ENCODE measurements at places on chromosomes 1 and 21. TPM values are rescaled to one million over a fixed set of nuclear protein-coding genes. Genes with fewer than 3 reads are reported as not detected.

The C1QTNF12 gene
- 3.4 TPM for total RNA-seq

The CRTC2 gene
- total RNA-seq, result 18.5 TPM

The DCDC2B gene
- not detected for total RNA-seq

DNA sequence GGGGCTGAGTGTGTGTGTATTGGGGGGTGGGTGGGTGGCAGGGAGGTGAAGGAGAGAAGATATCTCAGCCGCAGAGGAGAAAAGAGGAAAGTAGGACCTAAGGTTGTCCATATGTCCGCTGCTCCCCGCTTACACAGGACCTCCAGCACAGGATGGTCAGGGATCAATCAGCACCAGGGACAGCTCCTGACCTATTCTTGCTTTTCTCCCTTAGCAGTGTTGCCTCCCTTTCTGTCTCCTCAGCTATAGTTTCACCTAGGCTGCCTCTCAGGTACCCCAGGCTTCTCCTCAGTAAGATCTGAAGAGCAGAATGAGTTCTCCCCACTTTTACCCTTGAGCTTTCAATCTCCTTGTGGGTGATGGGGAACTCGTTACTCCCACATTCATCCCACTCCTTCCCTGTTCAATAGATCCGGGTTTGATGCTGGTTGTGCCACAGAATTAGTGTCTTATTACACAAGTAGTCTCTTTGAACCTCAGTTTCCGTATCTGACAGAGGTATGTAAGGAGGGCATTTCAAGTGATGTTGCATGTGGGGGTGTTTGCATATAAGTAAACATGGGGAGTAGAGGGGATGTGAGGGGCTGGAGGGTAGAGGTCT is 1.4 kb upstream of the DPH2 start:
- H3K36me3 ChIP-seq, result no peaks in the 10 kb centered on the region
- no peaks in the 10 kb centered on the region for H3K27me3 ChIP-seq
- peaks cover 6% of the 10 kb centered on the region for H3K4me1 ChIP-seq
- no peak for DNase-seq

The LENEP gene
- total RNA-seq, result not detected

- H3K27ac ChIP-seq, result no peak overlapping the region
- no peak for DNase-seq
- no peaks in the 10 kb centered on the region for H3K27me3 ChIP-seq
- no peaks in the 10 kb centered on the region for H3K4me1 ChIP-seq
- H3K4me3 ChIP-seq, result no peak overlapping the region
Observed at GRCh38 chr21:36661511-36662309, 37.2 kb upstream of the SIM2 start.

DNA sequence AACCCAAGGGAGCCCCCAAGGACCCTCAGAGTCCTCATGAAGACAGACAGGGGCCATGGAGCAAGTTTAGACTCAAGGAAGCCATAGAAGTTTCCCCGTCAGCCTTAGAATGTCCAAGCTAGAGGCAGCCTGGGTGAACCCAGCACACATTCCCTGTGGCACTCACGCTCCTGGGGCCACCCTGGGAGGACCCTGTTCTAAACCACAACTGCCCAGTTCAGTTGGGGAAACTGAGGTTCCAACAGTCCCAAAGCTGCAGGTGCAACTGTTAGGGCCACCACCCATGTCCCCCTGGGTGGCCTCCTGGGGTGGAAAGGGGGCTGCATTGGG is 9.3 kb downstream of the WNT3A start:
- H3K36me3 ChIP-seq, result no peaks in the 10 kb centered on the region
- H3K27me3 ChIP-seq, result no peaks in the 10 kb centered on the region

GRCh38 chr1:157671895-157672294 is 28.7 kb downstream of the FCRL3 start:
- no peaks in the 10 kb centered on the region for H3K4me1 ChIP-seq
- H3K36me3 ChIP-seq, result no peaks in the 10 kb centered on the region
- DNase-seq, result no peak
- no peak overlapping the region for H3K4me3 ChIP-seq
- H3K27ac ChIP-seq, result no peak overlapping the region

The WNT9A gene
- 2.0 TPM for total RNA-seq

- H3K27me3 ChIP-seq, result peaks cover 25% of the 10 kb centered on the region
- H3K4me1 ChIP-seq, result no peaks in the 10 kb centered on the region
- peak within 1 kb of the TSS; percentile 24 for H3K4me3 ChIP-seq
- no peak for DNase-seq
- H3K36me3 ChIP-seq, result no peaks in the 10 kb centered on the region
- no peak within 1 kb of the TSS for H3K27ac ChIP-seq
Observed at GRCh38 chr1:37634244-37634991, at the start of gene RSPO1. TSS of gene RSPO1 (minus strand) at chr1:37634892. CDS start at chr1:37629661, 5,231 bp downstream.

DNA sequence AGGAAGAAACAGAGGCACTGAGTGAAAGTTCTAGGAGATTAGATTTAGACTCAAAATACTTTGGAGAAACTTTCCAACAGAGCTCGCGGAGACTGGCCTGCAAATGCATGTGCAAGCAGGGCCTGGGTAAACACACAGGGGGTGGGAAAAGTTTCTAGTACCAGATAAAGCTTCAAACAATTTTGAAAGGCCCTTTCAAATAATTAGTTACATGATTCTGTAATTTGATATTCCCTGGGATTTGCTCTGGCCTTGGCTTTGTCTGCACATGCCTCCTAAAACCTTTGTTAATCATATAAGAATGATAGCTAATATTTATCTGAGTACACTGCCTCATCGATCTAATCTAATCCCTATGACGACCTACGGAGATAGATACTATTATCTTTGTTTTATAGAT is 31.3 kb downstream of the VTCN1 start:
- no peaks in the 10 kb centered on the region for H3K27me3 ChIP-seq
- no peak overlapping the region for H3K27ac ChIP-seq
- H3K36me3 ChIP-seq, result no peaks in the 10 kb centered on the region
- H3K4me3 ChIP-seq, result no peak overlapping the region
- peak; percentile 10 for DNase-seq

The PTGER3 gene
- 3.6 TPM for total RNA-seq

The C1orf94 gene
- 2.3 TPM for total RNA-seq

- H3K4me1 ChIP-seq, result no peaks in the 10 kb centered on the region
- no peaks in the 10 kb centered on the region for H3K36me3 ChIP-seq
- no peak overlapping the region for H3K27ac ChIP-seq
Observed at GRCh38 chr1:110384581-110385321, 6.1 kb downstream of the SLC16A4 start.

GRCh38 chr21:34282223-34282622 is 81.6 kb upstream of the KCNE2 start:
- no peak overlapping the region for H3K27ac ChIP-seq
- no peaks in the 10 kb centered on the region for H3K27me3 ChIP-seq
- no peak overlapping the region for H3K4me3 ChIP-seq
- H3K4me1 ChIP-seq, result no peaks in the 10 kb centered on the region

The LHX4 gene
- total RNA-seq, result not detected

GRCh38 chr1:232952514-232953499 is 2.4 kb downstream of the NTPCR start:
- H3K4me1 ChIP-seq, result no peaks in the 10 kb centered on the region
- H3K27me3 ChIP-seq, result no peaks in the 10 kb centered on the region
- H3K27ac ChIP-seq, result no peak overlapping the region
- H3K36me3 ChIP-seq, result no peaks in the 10 kb centered on the region
- no peak overlapping the region for H3K4me3 ChIP-seq

DNA sequence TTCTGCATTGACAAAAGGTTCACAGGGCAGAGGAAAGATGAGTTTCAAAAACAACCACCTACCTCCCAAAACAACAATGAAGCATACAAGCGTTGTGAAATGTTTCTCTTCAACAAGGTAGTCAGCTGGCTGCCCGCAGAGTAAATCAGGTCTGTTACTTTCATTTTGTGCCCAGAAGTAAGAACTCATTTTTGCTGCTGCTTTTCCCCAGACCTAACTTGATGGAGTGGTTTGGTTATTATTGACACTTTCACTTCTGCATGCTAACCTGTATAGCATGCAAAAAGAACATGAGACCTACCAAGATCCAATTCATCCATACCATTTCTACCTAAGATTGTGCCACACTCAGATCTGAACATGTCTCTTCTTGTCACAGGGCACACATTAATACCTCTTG is 1.3 kb downstream of the SLC9C2 start:
- no peak for DNase-seq
- H3K4me1 ChIP-seq, result no peaks in the 10 kb centered on the region
- no peak overlapping the region for H3K27ac ChIP-seq
- H3K36me3 ChIP-seq, result no peaks in the 10 kb centered on the region
- no peak overlapping the region for H3K4me3 ChIP-seq

- H3K4me1 ChIP-seq, result no peaks in the 10 kb centered on the region
- no peaks in the 10 kb centered on the region for H3K36me3 ChIP-seq
- DNase-seq, result no peak
- H3K27me3 ChIP-seq, result peaks cover 8% of the 10 kb centered on the region
- no peak overlapping the region for H3K27ac ChIP-seq
- no peak overlapping the region for H3K4me3 ChIP-seq
Observed at GRCh38 chr1:22625262-22625925, 11.0 kb upstream of the C1QA start.

The MMP23B gene
- 55.4 TPM for total RNA-seq

GRCh38 chr1:109361649-109362048 is 36.1 kb downstream of the SORT1 start:
- H3K27ac ChIP-seq, result no peak overlapping the region
- no peaks in the 10 kb centered on the region for H3K4me1 ChIP-seq
- no peaks in the 10 kb centered on the region for H3K27me3 ChIP-seq
- no peak for DNase-seq
- H3K4me3 ChIP-seq, result no peak overlapping the region
- H3K36me3 ChIP-seq, result no peaks in the 10 kb centered on the region

DNA sequence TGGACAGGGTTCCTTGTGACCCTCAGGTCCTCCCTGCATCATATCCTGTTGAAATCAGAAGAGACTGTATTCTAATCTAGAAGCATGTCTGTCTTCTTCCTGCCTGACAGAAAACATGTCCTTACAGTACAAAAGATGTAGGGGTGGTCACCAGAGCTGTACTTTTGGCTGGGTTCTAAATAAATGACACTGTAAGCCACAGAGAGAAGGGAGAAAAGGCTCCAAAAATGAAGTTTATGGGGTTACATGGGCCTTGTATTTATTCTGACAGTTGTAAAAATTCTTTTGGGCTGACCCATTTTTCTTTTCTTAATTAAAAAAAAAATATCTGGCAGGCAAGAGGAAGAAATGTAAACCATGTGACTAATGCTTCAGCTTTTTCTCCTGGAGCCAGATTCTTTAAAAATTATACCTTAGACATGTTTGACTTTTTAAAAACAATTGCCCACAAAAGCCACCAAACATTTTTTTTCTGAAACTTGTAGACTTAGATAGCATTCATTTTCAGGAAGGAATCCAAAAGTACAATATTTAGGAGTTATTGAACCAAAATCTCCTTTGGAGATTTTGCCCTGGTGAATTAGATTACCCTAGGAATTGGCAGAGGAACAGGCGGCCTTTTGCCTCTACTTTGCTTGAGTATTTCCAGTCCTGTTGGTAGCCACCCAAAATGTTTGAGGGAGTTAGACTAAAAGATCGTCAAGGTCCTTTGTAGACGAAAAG is 17.1 kb downstream of the RGL1 start:
- H3K27ac ChIP-seq, result no peak overlapping the region
- H3K36me3 ChIP-seq, result no peaks in the 10 kb centered on the region
- H3K4me3 ChIP-seq, result no peak overlapping the region

The USP25 gene
- total RNA-seq, result 30.4 TPM

The HSF2BP gene
- 7.0 TPM for total RNA-seq

- peak overlapping the region; percentile 87 for H3K27ac ChIP-seq
- no peaks in the 10 kb centered on the region for H3K36me3 ChIP-seq
- peak; percentile 42 for DNase-seq
- peak overlapping the region; percentile 66 for H3K4me3 ChIP-seq
- peaks cover 23% of the 10 kb centered on the region for H3K4me1 ChIP-seq
Observed at GRCh38 chr1:166839600-166840308, 479 bp downstream of the POGK start.

The C4BPB gene
- 0.23 TPM for total RNA-seq

GRCh38 chr1:110746644-110747259 is 72.0 kb upstream of the KCNA3 start:
- no peak for DNase-seq
- no peaks in the 10 kb centered on the region for H3K36me3 ChIP-seq
- no peaks in the 10 kb centered on the region for H3K4me1 ChIP-seq
- no peak overlapping the region for H3K27ac ChIP-seq

The NID1 gene
- 74.9 TPM for total RNA-seq

- peak within 1 kb of the TSS; percentile 32 for H3K4me3 ChIP-seq
- H3K36me3 ChIP-seq, result no peaks in the 10 kb centered on the region
- DNase-seq, result peak; percentile 53
- H3K27me3 ChIP-seq, result no peaks in the 10 kb centered on the region
- H3K27ac ChIP-seq, result no peak within 1 kb of the TSS
Observed at GRCh38 chr1:20717452-20718342, at the start of gene KIF17. TSS of gene KIF17 (minus strand) at chr1:20718007. CDS start at chr1:20717706, 301 bp downstream.

DNA sequence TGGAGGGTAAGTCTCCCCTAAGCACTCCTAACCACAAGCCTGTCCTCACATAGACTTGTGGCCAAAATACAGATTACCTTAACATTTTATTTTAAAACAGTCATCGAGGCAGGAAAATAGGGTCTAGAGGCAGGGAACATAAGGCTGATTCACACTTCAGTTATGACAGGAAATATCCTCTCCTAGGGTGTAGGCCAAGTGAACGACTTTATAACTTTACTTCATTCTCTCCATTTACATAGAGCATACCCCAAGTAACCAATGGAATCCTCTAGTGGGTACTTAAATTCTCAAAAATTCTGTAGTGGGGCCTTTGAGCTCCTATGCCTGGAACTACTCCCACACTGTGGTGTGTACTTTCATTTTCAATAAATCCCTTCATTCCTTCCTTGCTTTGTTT is 113.0 kb downstream of the WDR3 start:
- no peak overlapping the region for H3K27ac ChIP-seq
- H3K36me3 ChIP-seq, result no peaks in the 10 kb centered on the region
- H3K27me3 ChIP-seq, result no peaks in the 10 kb centered on the region
- no peak overlapping the region for H3K4me3 ChIP-seq
- no peak for DNase-seq

DNA sequence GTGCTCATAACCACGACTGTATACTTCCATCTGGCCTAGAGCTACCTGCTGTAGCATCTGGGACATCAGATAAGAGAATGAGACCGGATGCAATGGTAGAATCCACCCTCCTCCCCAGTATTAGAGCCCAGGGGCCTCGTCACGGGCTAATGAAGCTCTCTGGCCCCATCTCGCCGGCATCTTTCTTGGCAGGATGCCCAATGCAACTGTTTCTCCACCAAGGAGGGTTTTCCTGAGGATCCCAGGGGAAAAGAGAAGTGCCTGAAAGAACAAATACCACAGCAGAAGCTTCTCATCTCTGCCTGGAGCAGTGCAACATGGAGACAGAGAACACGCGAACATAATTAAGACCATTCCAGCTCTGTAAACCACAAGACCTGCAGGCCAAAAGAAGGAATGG is 80.0 kb downstream of the VWA5B1 start:
- no peaks in the 10 kb centered on the region for H3K36me3 ChIP-seq
- H3K27me3 ChIP-seq, result no peaks in the 10 kb centered on the region
- no peak overlapping the region for H3K27ac ChIP-seq
- no peak for DNase-seq

DNA sequence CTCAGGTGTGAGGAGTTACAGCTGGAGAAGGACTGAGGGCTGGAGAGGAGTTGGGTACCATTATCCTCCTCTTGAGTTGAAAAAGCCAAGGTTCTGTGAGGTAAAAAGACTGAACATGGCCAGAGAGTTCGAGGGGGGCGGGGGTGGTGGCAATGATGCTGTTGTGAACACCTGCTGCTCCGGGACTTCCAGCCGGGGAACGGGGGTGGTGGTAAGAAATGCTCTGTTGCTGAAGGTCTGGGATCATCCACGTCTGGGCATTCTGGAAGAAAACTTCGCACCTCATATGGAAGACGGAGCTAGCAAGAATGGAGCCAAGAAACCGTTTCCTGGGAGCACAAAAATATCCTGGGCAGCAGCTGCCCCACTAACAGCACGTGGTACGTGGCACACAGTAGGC is 20.1 kb upstream of the ALPL start:
- no peaks in the 10 kb centered on the region for H3K36me3 ChIP-seq
- no peaks in the 10 kb centered on the region for H3K4me1 ChIP-seq
- DNase-seq, result no peak
- H3K27ac ChIP-seq, result no peak overlapping the region
- no peak overlapping the region for H3K4me3 ChIP-seq
- H3K27me3 ChIP-seq, result no peaks in the 10 kb centered on the region

Measured in prostate gland (tissue), 2 donors.